NAMALWA (cell line): ENCODE measurements at places on chromosomes 5 and 9.

DNA sequence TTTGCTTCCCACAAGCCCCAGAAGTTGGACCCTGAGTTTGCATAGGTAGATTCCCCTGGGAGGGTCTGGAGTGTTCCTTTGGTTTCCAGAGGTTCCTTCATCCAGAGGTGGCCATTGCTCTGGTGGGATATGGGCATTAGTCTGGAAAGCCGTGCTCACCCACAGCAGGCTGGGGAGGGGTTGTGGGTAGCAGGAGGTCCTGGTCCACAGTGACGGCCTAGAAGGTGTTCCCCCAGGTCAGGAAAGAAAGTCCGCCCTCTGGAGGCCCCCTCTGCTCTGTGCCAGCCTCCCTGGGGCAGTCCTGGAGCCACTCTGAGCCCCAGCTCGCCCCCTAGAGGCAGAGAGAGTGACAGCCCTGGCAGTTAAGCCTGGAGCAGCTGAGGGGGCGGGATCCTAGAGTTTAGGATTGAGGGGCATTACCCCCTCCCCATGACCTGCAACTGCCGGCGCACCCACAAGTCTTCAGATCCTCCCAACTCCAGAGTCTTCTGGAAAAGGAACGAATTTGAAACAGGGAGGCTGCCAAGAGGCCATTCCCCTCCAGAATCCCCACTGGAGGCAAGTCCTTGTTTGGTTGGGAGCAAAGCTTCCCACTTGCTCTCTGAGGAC lies 36.8 kb downstream of the NDST1 start:
- peak; percentile 89 for DNase-seq

DNA sequence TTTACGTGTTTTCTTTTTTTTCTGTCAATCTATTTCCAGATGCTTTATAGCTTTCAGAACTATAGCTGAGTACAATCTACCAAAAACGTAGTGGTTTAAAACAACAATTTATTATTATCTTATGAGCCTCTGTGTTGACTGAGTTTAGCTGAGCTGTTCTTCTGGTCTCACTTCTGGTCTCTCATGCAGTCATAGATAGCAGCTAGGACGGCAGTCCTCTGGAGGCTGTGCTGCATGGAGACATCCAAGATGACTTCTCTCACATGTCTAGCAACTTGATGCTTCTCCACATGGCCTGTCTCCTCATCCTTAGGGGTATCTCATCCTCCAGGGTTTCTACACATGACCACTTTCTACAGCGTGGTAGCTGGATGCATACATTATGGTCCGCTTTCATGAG lies 22.0 kb upstream of the RAD23B start:
- peak; percentile 32 for DNase-seq

GRCh38 chr5:135880801-135881200 lies 14.8 kb downstream of the IL9 start:
- no peak for DNase-seq

DNA sequence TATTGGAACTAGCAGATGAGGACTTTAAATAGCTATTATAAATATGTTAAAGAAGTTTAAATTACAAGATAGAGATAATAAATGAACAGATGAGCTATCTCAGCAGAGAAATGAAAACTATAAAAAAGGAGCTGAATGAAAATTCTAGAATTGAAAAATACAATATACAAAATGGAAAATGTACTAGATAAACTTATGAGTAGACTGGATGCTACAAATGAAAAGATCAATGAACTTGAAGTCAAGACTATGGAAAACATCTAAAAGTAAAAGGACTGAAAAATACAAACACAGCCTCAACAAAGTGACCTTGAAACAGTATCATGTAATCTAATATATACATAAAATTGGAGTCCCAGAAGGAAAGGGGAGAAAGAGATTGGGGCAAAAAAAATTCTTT lies 10.7 kb upstream of the PDLIM4 start:
- DNase-seq: no peak

DNA sequence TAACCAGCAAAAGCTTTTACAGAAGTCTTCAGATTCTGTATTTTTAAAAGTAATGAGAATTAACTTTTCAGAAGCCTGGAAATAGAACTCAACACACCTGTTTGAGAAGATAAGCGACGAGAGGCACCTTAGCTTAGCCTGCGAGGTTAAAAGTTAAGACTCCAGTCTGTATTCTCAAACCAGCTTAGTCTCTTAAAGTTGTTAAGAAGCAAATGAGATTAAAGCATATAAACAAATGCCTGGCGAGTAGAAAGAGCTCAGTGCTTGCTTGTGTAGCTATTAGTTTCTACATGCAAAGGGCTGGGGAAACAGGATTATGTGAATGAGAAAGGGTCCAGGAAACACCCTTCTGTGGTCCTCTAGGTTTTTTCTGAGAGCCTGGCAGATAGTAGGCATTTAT lies 51.7 kb downstream of the MTAP start:
- no peak for DNase-seq

DNA sequence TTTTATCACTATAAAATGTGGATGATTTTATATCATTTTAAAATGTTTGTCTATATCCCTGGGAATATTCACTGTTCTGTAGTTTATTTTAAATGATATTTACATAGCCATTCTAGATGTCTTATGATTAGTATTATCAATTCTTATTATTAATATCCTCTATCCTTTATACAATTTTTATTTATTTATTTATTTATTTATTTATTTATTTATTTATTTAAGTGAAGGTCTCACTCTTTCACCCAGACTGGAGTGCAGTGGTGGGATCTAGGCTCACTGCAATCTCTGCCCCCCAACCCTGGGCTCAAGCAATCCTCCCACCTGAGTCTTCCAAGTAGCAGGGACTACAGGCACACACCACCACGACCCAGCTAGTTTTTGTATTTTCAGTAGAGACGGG lies 1848.9 kb downstream of the EFNA5 start:
- DNase-seq: no peak

GRCh38 chr5:157072508-157072907 lies 13.6 kb upstream of the HAVCR1 start:
- DNase-seq: no peak
